ENCODE measurements at places on chromosomes 1 and 21.

- DNase-seq: no peak
Observed at GRCh38 chr1:160570840-160571239, 8.5 kb downstream of the CD84 start.

- DNase-seq: no peak
Observed at GRCh38 chr1:27605796-27606707, 2.1 kb upstream of the AHDC1 start.

DNA sequence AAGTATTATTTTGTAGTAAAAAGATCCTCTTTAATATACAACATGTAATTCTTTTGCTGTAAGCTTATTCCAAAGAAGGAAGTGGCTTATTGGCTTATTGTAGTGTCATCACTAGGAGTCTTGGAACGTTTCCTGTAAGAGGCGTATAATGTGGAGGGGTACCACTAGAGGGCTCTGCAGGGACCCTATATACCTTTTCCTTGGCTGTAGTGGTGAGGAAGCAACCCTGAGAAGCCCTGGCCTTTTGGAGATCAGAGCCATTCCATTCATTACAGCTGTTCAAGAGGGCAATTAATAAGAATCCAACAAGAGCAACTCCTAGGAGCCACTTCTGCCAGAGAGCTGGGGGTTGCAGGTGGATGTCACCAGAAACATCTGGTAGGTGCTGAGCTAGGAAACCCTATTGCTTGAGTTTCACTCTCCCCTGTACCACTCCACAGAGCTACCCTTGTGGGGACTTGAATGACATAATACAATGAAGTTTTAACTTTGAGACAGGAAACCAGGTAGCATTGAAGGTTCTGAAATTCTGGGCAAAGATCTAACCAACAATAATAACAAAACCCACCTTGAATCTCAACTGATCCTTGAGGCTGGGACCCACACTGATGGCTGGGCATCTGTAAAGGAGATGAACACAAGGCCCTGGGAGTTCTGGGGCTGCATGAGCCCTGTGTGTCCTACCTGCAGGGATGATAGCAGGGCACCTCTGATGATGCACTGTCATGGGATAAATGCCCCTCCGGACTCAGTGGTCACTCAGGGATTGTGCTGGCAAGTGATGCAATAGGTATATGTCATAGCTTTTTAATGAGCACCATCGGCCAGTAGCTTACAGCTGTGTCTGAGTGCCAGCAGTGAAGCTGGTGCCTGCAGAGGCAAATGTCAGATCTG is 160.2 kb upstream of the COA6 start:
- no peak for DNase-seq

GRCh38 chr1:151435174-151435573 is 24.1 kb downstream of the POGZ start:
- no peak for DNase-seq

DNA sequence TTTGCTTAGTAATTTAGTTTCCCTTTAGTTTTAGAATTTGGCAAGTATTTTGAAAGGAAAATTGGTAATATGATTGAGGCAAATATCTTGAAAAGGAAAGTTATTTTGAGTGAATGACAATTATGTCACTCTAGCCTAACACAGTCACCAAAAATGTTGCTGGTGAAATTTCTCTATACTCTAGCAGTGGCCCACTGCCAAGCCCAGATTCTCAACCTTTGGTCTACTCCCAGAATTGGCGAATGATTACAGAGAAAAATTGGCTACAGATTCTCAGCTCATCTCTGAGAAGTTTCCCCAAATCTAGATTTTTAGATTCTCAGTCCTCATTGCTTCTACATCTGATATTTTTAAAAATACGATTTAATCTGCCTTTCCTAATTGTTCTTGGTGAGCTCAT is 84.9 kb downstream of the PIGK start:
- no peak for DNase-seq

- DNase-seq: no peak
Observed at GRCh38 chr1:241869022-241869421, 21.0 kb downstream of the EXO1 start.

- DNase-seq: no peak
Observed at GRCh38 chr1:2179283-2180013, 15.1 kb downstream of the FAAP20 start.

- DNase-seq: no peak
Observed at GRCh38 chr1:207051191-207051943, at the start of gene YOD1. Gene YOD1 (minus strand): TSS chr1:207051208. CDS start chr1:207051030, 178 bp downstream.

- DNase-seq: no peak
Observed at GRCh38 chr1:215669806-215670491, 102.8 kb downstream of the KCTD3 start.

DNA sequence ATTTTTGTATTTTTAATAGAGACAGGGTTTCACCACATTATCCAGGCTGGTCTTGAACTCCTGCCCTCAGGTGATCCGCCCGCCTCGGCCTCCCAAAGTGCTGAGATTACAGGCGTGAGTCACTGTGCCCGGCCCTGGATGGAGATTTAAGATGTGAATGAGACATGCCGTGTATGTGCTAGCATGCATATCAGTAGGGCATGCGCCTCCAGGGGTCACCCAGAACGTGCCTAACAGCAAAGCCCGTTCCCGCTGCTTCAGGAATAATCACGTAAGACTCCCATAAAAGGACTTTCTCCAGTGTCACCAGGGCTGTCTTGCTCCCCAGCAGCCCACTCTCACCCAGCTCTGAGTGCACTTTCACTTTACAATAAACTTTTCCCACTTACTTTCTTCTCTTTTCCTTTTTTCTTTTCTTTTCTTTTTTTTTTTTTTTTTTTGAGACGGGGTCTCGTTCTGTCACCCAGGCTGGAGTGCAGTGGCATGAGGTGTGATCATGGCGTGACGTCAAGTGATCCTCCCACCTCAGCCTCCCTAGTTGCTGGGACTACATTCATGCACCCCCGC is 46.9 kb upstream of the DISP3 start:
- DNase-seq: no peak

- no peak for DNase-seq
Observed at GRCh38 chr1:51768971-51769588, 109.4 kb downstream of the NRDC start.

- DNase-seq: peak; percentile 96
Observed at GRCh38 chr1:156082309-156083091, at the start of gene MEX3A. Gene MEX3A (minus strand): TSS chr1:156082465. CDS start chr1:156081998, 467 bp downstream.

DNA sequence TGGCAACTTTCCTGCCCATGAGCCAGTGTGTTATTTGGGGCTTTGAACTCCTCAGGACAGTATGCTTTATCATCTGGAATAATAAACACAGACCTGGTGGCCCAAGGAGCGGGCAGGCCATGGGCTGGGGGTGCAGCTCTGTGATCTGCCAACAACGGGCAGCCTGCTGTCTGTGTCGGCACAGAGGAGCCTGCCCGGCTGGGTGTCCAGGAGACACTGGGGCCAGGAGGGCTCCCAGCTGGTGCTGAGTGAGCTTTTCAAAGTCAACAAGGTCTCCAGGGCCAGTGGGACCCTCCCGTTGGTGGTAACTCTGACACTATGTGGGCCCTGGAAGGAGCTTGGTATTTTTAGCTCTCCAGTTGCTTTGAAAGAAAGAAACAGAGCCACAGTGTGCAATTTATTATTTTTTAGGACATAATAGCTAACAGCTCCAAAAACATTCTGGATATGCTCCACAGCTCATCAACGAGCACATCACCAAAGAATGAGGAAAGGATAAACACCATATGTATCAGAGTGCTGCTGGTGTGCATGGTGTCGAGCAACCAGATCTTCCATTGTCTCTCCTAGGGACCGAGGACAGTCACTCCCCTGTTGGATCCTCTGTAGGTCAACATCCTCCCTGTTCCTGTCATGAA is 488.7 kb upstream of the USP24 start:
- DNase-seq: no peak

- DNase-seq: no peak
Observed at GRCh38 chr1:3948344-3948743, 48.3 kb upstream of the C1orf174 start.

- no peak for DNase-seq
Observed at GRCh38 chr1:21048462-21048861, 128.2 kb downstream of the EIF4G3 start.

- DNase-seq: no peak
Observed at GRCh38 chr1:19401535-19401889, 83.8 kb downstream of the CAPZB start.

- no peak for DNase-seq
Observed at GRCh38 chr1:115280064-115280463, 58.0 kb downstream of the NGF start.

DNA sequence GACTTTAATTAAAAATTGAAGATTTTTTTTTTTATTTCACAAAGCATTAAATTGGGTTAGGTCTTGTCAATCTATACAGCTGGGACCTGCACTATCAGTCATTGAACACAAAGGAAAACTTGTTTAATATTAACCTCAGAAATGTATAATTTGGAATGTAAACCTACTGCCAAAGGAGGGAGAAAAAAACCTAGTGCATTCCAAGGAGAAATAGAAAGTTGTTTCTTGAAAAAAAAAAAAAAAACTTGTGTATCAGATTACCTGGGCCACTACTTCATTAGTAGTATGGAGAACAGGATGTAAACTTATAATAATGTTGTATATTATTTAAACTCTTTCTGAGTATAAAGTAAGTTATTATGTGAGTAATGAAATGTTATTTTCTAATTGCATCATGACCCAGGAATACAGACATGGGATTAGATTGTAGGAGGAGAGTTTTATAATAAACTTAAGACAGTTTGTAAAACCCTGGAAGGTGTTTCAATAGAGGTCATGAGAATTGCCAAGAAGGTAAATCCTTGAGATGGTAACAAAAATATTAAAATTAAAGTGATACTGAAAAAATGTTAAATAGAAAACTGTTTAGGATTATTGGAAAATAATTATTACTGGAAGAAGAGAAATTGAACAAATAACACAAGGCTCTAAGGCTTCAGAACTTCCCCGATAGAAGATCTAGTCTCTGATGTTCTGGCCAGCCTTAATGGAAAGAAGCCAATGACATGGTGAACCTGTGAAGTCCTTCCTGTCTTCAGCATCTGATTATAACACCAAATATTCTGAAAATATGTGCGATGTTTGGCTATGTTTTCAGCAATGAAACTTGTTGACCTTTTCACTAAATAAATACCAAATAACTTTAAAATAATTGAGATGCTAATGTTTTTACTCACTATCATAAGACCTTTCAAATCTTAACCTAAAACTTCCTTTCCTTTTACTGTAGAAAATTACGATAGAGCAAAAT is 412.8 kb upstream of the LYPLAL1 start:
- DNase-seq: no peak

- DNase-seq: no peak
Observed at GRCh38 chr1:77475641-77476040, 193.8 kb downstream of the AK5 start.

- no peak for DNase-seq
Observed at GRCh38 chr1:111586112-111586511, 33.5 kb upstream of the RAP1A start.

- peak; percentile 25 for DNase-seq
Observed at GRCh38 chr1:10152709-10153284, 57.6 kb upstream of the KIF1B start.

DNA sequence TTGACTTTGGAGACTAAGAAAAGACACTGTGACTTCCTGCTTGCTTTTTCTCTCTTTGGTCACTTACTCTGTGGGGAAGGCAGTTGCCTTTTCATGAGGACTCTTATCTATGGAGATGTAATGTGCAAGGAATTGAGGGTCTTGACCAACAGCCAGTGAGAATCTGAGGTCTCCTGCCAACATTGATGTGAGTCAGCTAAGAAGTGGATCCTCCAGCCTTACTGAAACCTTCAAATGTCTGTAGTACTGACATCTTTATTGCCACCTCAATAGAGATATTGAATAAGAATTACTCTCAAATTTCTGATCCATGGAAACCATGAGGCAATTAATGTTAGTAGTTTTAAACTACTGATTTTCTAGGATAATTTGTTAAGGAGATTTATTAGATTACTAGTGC is 598.4 kb downstream of the ADGRL2 start:
- no peak for DNase-seq

- no peak for DNase-seq
Observed at GRCh38 chr1:152656459-152656858, 6.7 kb upstream of the LCE2D start.

GRCh38 chr1:89995598-89996449 is 914 bp downstream of the ZNF326 start:
- no peak for DNase-seq

DNA sequence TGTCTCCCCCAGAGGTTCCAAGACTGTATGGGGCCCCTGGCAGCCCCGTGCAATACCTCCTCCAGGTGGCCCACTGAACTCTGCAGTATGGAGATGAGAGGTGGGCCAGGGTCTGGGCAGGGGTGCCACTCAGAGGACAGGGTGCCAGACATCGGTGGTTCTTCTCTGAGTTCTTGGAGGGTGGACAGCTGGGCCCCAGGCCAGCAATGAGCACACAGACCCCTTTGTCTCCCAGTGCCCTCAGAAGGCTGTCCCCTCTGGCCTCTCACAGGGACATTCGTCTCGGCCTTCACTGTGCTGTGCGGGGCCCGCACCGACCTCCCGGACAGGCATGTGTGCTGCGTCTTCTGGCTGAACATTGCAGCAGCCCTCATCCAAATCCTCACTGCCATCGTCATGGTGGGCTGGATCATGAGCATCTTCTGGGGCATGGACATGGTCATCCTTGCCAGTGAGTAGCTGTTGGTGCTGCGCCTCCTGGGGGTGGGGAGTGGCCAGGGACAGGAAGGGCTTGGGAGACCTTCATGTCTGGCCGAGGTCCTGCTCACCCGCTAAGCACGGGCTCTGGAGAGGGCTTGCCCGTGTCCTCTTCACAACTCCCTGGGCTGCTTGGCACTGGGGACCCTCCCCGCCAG is 48.1 kb downstream of the STUM start:
- DNase-seq: no peak

- no peak for DNase-seq
Observed at GRCh38 chr1:16241221-16241708, 4.3 kb upstream of the CPLANE2 start.

GRCh38 chr1:209749670-209750323 is 6.1 kb upstream of the TRAF3IP3 start:
- DNase-seq: no peak

DNA sequence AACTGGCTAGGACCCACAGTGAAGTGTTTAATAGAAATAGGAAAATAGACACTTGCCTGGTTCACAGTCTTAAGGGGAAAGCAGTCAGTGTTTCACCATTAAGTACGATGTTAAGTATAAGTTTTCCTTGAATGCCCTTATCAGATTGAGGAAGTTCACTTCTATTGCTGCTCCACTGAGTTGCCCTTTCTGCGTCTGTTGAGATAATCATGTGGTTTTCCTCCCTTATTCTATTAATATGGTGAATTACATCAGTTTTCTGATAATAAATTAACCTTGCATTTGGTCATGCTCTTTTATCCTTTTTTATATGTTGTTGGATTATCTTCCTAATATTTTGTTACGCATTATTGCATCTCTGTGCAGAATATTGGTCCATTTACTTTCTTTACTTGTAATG is 21.4 kb downstream of the UTS2 start:
- no peak for DNase-seq

All from lower leg skin (tissue), 4 donors.